ENCODE measurements at places on chromosomes 1 and 21. TPM values are rescaled to one million over a fixed set of nuclear protein-coding genes. Genes with fewer than 3 reads are reported as not detected.

DNA sequence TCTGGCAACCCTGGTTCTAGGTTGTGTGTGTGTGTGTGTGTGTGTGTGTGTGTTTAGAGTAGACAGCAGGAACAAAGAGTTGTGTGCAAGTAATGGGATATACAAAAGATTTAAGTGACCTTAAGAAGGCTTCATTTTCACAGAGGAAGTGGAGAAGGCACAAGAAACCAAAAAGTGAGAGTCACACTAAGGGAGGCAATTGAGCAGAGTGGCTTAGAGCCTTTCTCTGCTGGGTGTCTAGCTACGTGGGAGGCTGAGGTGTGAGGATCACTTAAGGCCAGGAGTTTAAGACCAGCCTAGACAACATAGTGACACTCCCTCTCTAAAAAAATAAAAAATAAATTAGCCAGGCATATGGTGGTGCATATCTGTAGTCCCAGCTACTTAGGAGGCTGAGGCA is 44.4 kb upstream of the HAO2 start:
- H3K27ac ChIP-seq: no peak overlapping the region
- no peaks in the 10 kb centered on the region for H3K27me3 ChIP-seq
- no peaks in the 10 kb centered on the region for H3K36me3 ChIP-seq
- no peaks in the 10 kb centered on the region for H3K4me1 ChIP-seq

DNA sequence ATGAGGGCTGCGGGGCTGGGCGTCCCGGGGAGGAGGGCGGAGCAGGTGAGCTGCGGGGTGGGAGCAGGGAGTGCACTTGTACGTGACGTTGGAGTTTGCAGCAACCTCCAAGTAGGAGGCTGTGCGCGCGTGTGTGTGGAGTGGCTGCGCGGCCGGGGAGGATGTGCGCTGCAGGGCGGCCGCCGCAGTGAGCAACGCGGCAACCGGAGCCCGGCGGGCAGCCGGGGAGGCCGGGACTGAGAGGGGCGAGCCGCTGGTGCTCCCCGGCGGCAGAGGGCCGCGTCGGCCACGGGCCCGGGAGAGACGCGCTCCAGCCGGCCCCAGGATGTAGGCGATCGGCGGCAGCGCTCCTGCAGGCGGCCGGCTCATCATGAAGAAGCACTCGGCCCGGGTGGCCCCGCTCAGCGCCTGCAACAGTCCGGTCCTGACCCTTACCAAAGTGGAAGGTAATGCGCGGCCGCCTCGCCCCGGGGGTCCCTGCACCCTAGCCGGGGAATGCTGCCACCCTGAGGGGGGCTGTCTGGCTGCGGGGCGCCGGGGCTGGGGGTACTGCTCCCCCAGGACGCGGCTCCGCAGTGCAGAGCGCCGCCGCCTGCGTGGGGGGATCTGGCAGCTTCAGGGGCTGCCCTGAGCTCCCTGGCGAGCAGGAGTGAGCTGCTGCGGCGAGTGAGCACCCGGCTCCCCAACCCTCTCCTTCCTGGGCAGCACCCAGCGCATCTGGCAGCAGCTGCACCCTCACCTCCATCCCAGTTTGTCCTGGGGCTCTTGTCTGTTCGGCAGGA is 158.9 kb upstream of the COA6 start:
- peak overlapping the region; percentile 3 for H3K4me3 ChIP-seq
- no peaks in the 10 kb centered on the region for H3K4me1 ChIP-seq
- DNase-seq: peak; percentile 51
- no peaks in the 10 kb centered on the region for H3K36me3 ChIP-seq
- H3K27ac ChIP-seq: no peak overlapping the region

RCAN3 gene
- total RNA-seq: 21.4 TPM

DNA sequence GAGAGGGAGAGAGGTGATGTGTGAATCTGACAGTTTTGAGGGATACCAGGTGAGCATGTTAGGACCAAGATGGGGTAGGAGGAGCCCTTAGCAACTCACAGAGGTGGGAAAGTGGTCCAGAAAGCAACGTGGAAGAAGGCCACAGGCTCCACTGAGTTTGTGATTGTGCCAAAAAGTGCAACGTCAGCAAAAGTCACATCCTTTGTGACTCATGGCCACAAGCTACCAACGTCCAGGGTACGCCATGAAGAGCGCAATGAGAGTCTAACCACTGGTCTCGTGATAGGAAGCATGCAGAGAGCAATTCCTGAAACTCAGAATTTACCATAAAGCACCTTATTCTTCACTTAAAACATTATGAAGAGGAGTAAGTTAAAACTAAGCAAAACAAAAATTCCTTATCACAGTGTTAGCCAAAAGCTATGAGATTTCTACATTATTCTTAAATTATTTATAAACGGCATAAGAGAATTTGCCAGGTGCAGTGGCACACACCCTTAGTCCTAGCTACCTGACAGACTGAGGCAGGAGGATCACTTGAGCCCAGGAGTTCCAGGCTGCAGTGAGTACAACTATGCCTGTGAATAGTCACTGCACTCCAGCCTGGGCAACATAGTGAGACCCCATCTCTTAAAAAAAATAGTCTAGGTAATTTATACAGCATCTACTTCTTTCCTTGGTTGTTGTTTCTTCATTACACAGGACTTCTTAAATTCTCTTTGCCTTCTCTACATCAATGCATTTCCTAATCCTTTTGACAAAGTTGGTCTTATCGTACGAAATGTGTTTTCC is 55.2 kb downstream of the COLGALT2 start:
- DNase-seq: no peak
- no peak overlapping the region for H3K4me3 ChIP-seq
- H3K4me1 ChIP-seq: peaks cover 5% of the 10 kb centered on the region
- no peaks in the 10 kb centered on the region for H3K27me3 ChIP-seq
- H3K36me3 ChIP-seq: no peaks in the 10 kb centered on the region

- no peak for DNase-seq
- no peak overlapping the region for H3K4me3 ChIP-seq
- no peaks in the 10 kb centered on the region for H3K36me3 ChIP-seq
- H3K27ac ChIP-seq: no peak overlapping the region
- no peaks in the 10 kb centered on the region for H3K4me1 ChIP-seq
Measured at GRCh38 chr1:163444665-163445064, 122.9 kb downstream of the NUF2 start.

DNA sequence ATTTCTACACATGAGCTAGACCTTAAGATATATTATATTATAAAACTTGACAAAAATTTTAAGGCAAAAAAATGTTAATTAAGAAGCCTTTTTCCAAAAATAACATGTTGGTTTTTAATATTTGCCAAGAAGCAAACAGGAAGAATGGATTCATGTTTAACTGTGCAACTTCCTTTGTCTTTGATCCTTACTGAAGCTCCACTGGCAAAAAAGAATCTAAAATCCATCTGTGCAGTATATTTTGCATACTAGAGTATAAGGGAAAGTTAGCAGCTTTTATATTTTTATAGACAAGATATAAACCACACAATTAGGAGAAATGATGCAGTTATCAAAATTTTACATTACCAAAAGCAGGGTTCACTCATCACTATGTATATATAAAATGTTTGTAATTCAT is 76.9 kb upstream of the RGS18 start:
- H3K4me3 ChIP-seq: no peak overlapping the region
- DNase-seq: no peak
- no peak overlapping the region for H3K27ac ChIP-seq
- H3K4me1 ChIP-seq: no peaks in the 10 kb centered on the region
- no peaks in the 10 kb centered on the region for H3K27me3 ChIP-seq
- no peaks in the 10 kb centered on the region for H3K36me3 ChIP-seq

GRCh38 chr1:49694251-49694827 is 329.4 kb downstream of the AGBL4 start:
- no peaks in the 10 kb centered on the region for H3K27me3 ChIP-seq
- no peak for DNase-seq
- no peaks in the 10 kb centered on the region for H3K36me3 ChIP-seq
- H3K4me3 ChIP-seq: no peak overlapping the region

LCE1D gene
- total RNA-seq: not detected

Measured in lung (tissue), 17 donors.